Bronchial epithelial cell (primary cell): ENCODE measurements at places on chromosomes 6 and 20. TPM values are rescaled to one million over a fixed set of nuclear protein-coding genes. Genes with fewer than 3 reads are reported as not detected.
A peak's percentile ranks its signal among the peaks of the same experiment; 100 is the strongest.

Gene CGA
- not detected in 2 replicates for total RNA-seq

Gene RSPH9
- total RNA-seq = under 0.01 and 0.13 TPM in 2 replicates

Gene PCED1A
- total RNA-seq = 12.9 and 17.9 TPM in 2 replicates

- no peak for DNase-seq
Observed at GRCh38 chr6:63689421-63689820, 53.8 kb downstream of the PHF3 start.

DNA sequence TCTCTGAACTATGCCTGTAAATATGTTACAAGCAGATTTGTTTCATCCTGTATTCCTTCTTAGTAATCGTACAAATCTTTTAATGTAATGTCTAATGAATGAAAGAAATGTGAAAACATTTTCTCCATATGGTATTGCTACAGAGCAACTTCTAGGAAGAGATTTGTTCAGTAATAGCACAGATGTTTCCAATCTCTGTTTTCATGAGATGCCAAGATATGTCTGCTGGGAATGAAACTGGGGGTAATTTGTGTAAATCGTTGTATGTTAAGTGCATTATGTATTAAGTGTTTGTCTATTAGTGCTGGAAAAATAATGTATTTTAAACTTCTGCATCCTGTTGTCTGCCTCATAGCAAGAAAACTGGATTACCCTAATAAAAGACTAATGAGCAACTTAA is 722.2 kb upstream of the EYS start:
- DNase-seq = no peak

DNA sequence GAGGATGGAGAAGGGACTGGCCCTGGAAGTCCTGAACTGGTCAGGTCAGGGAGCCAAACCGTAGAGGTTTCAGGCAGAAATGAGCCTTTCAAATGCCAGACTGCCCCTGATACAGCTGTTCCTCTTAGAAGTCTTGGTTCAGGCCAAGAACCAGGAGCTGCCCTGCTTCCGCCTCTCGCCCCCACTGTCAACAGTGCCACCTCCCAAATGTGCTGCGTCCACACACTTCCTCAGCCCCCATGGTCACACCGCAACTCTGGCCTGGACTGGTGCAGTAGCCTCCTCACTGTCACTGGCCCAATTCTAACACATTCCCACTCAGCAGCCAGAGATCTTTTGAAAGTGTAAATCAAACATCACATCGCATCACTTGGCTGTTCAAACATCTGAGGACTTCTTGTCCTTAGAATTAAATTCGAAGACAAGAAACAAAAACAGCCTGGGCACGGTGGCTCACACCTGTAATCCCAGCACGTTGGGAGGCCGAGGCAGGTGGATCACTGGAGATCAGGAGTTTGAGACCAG is 69.7 kb downstream of the STK35 start:
- no peak for DNase-seq

Gene ZCCHC3
- 9.7 and 11.1 TPM in 2 replicates for total RNA-seq

DNA sequence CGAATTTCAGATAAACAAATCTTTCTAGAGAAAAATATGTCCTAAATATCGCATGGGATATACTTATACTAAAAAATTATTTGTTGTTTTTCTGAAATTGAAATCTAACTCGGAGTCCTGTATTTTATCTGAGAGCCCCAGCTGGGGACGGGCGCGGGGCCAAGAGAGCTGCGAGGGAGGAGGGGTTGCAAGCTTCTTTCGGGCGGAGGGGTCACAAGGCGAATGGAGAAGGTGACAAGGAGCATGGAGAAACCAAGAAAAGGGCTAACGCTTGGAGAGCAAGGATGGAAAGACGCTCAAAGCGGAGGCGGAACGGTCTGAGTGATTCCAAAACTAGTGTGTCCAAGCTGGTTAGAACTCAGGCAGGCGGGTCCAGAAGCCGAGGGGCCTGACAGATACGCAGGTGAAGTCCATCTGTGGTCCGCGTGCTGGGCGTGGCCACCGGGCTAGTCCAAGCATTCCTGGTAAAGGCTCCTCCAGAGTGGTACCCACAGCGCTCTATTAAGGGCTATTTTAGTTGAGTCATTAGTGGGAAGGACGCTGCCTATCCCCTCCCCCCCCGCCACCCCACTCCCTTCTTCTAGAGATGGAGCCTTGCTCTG is 41.5 kb upstream of the ZNFX1 start:
- DNase-seq = no peak

Gene DDO
- not detected in 2 replicates for total RNA-seq

GRCh38 chr20:38205001-38205400 is 39.9 kb upstream of the TGM2 start:
- no peak for DNase-seq

Gene SLC4A11
- total RNA-seq = 3.2 and 5.1 TPM in 2 replicates

- no peak for DNase-seq
Observed at GRCh38 chr6:52976591-52977035, 18.5 kb downstream of the GSTA4 start.

- peak; percentile 40 for DNase-seq
Observed at GRCh38 chr6:30612213-30612612, 4.8 kb downstream of the PPP1R10 start.

- DNase-seq = no peak
Observed at GRCh38 chr20:9139106-9139833, 70.4 kb downstream of the PLCB4 start.

Gene IL17F
- not detected in 2 replicates for total RNA-seq

- no peak for DNase-seq
Observed at GRCh38 chr6:147603392-147604081, 95.0 kb downstream of the SAMD5 start.

Gene MRPL14
- 66.3 and 90.0 TPM in 2 replicates for total RNA-seq

Gene RAE1
- 21.6 and 25.1 TPM in 2 replicates for total RNA-seq

GRCh38 chr6:17278289-17279063 is 2.7 kb upstream of the RBM24 start:
- DNase-seq = peak; percentile 71

Gene C6orf58
- total RNA-seq = not detected in 2 replicates

- DNase-seq = no peak
Observed at GRCh38 chr6:53353624-53354023, 4.9 kb upstream of the ELOVL5 start.

DNA sequence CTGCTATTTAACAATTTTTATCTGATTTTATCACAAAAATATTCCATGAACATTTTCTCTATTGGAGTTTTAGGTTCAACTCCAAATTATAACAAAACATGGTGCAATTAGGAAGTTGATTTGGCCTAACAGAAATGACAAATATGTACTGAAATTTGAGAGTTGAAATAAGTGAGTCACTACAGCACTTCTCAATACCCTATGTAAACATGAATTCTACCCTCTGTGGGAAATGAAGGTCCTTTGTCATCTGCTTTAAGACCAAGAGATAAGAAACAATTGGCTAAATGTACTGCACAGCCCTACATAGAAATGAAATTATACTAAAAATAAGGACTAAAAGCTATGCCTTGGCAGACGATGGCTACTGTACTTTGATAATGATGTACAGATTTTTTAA is 86.2 kb upstream of the BEND6 start:
- DNase-seq = peak; percentile 92

DNA sequence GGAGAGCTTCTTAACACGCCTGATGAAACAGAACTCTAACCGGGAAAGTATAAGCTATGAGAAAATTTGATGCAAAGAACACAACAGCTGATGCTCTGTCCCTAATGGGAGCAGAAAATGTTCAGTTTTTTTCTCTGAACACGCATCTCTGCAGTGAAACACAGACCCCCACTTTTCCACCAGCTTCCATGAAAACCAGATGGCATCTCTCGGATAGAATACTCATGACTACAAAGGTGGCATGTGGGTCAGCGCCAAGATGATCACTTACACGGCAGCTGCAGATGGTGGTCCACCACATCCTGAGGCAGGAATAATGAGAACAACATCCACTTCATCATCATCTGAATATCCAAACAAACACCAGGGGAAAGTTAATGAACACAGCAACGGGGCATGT is 85.2 kb upstream of the CNR1 start:
- no peak for DNase-seq

Gene C20orf202
- total RNA-seq = not detected in 2 replicates

- DNase-seq = peak; percentile 88
Observed at GRCh38 chr6:29968130-29968529, 25.8 kb downstream of the HLA-A start.

DNA sequence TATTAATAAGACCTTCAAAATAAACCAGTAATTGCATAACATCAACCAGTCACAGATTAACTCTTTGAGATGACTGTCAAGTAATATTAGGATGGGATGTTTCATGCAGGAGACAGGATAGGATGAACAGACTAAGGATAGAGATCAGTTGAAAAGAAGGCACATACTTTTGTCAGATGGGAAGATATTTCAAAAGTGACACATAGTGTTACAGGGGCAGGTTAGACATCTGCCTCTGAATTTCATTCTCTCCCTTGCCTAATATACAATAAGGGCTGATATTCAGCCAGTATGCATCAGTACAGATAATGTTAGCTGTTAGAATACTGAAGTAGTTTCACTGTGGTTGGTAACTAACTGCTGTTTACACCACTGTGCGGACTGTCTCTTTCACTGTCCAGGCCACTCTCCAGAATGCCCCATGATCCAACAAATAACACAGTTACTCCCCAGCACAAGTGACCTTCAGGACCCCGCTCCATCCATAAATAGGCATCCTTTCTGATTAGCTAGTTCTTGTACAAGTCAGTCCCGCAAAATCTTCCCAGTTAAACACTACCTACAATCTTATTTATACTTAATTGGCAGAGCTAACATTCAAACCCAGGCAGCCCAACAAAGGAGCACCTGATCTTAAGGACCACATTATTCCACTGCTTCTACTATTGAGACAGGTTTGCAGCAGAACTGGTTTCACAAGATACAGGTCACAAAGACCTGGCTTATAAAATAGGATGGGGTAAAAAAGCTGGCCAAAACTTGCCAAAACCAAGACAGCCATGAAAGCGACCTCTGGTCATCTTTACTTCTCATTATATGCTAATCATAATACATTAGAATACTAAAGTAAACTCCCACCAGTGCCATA is 21.9 kb upstream of the PLN start:
- DNase-seq = no peak

Gene HEY2
- total RNA-seq = 0.13 TPM in 1 of 2 replicates, not detected in the other

Gene RRAGD
- total RNA-seq = 3.4 and 5.5 TPM in 2 replicates
